NCI-H1436 (cell line): ENCODE measurements at places on chromosomes 4 and X.

GRCh38 chr4:145867406-145867805, 71.2 kb downstream of the ZNF827 start:
- no peak for DNase-seq

GRCh38 chr4:78971326-78971725, 32.1 kb upstream of the PAQR3 start:
- no peak for DNase-seq

- no peak for DNase-seq
Observed at GRCh38 chr4:181559637-181560036, 683.6 kb upstream of the TENM3 start.

- DNase-seq, result peak; percentile 52
Observed at GRCh38 chrX:69387567-69388487, 116.3 kb upstream of the NALF2 start.

DNA sequence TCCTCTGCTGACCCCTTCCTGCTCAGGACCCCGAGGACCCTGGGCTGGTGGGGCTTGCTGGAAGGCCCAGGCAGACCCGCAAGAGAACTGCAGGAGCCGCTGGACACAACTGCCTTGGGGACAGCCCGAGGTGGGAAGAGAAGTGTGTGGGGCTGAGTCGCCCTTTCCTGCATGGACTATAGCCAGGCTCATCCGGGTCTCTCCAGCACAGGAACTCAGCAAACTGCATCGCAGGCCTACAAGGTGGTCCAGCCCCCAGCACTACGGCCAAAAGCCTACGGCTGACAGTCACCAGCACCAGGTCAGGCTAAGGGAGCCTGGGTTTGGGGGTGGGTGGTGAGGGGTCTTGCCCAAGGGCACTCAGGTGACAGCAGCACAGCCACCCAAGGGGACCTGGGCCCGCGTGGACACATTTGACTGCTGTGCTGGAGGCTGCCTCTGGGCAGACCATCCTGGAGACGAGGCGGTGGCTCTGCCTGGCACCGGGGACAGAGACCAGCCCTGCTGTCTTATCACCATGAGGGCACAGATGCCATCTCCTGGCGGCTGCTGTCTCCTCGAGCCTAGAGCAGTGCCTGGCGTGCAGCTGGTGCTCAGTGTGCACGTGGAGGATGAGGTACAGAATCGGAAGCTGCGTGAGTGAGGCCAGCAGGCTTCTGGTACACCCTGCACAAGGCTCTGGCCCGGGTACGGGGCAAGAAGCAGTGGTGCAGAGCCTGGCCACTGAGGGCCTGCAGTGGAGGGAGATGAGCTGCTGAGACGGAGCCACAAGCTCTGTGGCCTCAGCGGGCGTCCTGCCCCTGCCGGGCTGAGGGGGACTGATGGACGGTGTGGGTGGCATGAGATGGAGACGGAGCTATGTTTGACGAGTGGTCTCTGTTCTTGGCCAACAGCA, 15.1 kb downstream of the LRPAP1 start:
- DNase-seq, result no peak

- DNase-seq, result no peak
Observed at GRCh38 chr4:147732518-147733235, 789 bp downstream of the ARHGAP10 start.
